MG63 (cell line): ENCODE measurements at places on chromosomes 16 and 17.
A peak's percentile ranks its signal among the peaks of the same experiment; 100 is the strongest.

DNA sequence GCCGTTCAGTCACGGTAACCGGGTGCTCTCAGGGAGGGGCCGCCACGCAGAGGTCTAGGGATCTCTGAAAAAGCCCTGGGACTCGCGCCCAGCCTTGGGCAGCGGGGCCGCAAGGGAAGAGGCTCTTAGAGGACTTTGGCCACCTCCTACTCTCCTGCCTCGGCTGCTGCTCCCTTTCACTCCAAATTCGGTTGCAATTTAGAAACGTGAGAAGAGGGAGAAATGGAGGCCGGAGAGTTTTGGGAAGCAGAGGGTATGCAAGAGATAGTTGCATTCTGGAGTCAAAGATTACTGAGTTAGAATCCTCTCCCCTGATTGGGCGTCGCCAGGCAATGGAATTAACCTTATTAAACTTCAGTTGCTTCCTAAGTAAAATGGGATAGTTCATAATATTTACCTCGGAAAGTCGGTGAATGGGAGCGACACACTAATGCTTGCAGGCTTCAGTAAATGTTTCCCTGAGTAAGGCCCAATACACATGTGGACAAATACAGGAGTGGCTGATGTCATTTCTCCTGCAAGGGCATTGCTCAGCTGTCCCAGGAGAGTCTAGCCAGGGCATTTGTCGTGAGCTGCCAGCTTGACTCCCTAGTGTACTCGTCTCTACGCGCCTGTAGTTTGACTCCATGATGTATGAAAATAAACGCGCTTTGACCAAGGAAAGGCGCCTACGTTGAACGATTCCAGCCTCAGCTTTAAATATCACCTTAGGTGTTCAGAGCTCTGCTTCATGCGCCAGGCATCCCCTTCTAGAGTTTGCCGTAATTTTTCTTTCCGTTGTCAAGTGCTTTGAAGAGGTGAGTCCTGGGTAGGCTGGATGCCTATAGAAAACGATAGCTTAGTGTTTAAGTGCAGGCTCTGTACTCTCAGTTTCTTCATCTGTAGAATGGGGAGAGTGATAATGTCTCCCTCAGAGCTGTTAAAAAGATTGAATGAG, 667 bp downstream of the OGFOD1 start:
- peak; percentile 67 for DNase-seq

- peak; percentile 96 for DNase-seq
Measured at GRCh38 chr16:3945751-3946603, 65.5 kb upstream of the CREBBP start.

DNA sequence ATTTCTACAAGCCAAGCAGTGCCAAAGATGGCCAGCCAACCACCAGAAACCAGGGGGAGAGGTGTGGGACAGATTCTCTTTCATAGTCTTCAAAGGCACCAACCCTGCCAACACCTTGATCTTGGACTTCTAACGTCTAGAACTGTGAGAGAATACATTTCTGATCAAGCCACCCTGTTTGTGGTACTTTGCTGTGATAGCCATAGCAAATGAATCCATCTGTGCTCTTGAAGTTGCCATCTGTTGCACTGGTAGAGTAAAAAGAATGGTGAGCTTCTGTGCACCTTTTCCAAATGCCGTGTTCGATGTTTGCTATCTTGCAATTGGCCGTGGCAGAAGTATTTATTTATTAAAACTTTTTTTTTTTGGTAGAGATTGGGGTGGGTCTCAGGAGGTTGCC, 16.7 kb upstream of the ADGRG1 start:
- no peak for DNase-seq

- DNase-seq: no peak
Measured at GRCh38 chr17:73551759-73552158, 92.5 kb downstream of the SDK2 start.

DNA sequence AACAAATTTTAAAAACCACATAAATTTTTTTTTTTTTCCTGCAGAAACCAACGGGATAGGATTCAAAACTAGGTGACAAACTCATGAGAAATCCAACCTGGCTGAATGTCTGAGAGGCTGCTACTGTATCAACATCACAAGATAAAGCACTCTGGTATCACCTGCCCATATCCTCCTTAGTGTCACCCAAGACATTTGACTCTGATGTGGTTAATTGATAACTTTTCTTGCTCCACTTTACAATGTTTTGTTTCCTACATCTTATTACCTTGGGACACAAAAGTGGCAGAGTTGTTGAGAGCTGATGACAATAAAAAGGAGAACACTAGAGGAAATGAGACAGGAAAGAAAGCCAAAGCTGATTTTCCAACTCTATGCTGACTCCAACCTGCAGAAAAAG, 4.0 kb upstream of the FBXL20 start:
- no peak for DNase-seq

DNA sequence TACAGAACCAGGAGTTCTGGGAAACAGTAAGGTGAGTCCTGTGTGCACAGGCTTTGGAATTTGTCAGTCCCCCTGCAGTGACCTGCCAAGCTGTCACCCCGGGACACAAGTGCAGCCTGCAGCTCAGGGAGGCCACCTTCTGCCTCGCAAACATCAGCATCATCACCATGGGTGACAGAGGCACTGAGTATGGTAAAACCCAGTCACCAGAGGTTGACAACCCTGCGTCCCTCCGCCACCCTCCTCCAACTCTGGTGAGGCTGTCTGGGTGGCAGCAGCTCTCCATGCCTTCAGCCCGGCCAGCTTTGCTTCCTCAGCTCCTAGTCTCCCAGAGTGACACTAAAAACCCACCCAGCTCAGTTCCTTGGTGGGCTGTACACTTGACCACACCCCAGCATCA, 221.0 kb downstream of the CPPED1 start:
- DNase-seq: no peak

GRCh38 chr16:24525970-24526559, 13.3 kb upstream of the RBBP6 start:
- peak; percentile 80 for DNase-seq

DNA sequence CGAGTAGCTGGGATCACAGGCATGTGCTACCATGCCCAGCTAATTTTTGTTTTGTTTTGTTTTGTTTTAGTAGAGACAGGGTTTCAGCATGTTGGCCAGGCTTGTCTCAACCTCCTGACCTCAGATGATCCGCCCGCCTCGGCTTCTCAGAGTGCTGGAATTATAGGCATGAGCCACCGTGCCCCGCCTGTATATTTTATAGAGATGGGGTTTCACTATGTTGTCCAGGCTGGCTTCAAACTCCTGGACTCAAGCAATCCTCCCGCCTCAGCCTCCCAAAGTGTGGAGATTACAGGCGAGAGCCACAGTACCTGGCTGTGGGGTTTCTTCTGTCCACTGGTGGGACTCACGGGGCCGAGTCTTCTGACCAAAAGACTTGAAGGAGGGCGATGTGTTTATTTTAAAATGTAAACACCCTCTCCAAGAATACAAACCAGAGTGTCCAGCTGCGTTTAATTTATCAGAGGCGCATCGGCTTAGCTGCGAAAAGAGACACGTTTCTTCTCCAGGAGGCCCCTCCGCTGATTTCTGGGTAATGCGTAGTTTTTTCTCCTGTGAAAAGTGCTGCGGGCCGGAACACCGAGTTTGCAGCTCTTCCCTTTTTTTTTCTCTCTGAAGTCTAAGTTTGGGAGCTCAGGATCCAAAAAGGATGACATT, 86.9 kb upstream of the CIBAR2 start:
- DNase-seq: no peak

DNA sequence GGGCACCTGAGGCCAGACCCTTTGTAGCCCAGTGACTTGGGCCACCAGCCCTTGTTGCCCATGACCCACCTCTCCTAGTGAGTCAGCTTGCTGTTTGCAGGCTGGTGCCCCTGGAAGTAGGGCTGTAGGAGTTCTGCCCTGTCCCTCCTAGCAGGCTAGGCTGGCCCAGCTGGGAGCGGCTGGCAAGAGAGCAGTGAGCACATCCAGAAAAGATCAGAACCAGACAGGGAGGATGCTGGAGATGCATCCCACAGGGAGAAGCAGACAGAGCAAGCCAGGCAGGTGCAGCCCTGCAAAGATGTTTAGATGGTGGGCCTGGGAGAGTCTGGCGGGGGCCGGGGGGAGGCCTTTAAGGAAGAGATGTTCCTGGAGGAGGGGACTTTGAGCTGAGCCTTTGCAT, 2.4 kb downstream of the SLC5A10 start:
- DNase-seq: no peak

DNA sequence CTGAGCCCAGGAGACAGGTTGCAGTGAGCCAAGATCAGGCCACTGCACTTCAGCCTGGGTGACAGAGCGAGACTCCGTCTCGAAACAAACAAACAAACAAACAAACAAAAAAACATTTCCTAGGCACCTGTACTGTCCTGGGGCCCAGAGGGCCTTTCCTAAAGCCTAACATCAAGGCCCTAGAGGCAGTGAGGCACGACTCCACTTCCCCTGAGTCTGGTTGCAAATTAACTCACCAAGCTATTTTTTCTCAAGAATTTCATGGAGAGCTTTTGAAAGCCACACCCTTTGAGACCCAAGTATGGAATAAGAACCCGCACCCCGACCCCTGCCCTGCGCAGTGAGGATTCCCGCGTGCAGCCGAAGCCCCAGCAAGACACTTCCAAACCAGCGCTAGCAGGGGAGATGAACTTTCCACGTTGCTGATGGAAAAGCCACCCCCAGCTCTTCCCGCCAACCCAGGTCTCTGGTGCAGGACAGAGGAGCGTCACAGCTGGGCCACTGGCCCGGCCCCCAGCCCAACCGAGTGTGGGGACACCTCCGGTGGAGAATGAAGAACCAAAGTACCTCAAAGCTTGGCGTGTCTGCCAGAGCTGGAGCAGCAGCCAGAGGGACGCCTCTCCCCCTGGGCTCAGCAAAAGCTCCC, 1.2 kb downstream of the CHST5 start:
- DNase-seq: no peak

DNA sequence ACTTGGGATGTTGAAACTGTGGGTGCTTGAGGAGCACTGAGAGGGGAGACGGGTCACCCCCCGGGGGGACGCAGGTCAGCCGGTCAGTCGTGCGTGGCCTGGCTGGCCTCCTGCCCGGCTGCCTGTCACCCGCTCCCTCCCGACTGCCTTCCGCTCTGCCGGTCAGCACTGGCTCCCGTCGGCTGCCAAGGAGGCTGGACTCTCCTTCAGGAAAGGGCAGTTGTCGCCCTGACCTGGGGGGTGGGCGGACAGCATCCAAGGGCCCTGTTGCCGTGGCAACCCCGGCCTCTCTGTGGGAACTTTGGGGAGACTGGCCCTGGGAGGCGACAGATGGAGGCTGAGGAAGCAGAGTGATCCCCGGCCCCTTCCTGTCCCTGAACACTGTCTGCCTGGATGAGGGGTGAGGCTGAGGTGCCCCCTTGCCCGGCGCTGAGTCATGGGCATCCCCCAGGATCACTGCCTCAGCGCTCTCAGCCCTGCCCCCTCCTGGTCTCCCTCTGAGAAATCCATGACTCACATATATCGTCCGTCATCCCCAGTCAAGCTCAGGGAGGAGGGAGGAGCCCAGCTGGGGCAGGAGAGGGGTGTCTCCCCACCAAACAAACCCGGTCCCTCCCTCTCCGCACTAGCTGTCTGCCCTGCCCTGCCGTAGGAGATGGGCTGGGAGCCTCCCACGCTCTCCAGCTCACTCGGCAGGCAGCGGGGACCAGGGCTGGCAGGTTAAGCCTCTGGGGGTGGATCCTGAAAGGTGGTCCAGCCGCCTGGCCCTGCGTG, at the start of gene ADGRG1:
TSS of gene ADGRG1 (plus strand) at position 623 of the 774 bp plus-strand sequence. CDS start 21,658 bp downstream, outside the sequence.
- DNase-seq: peak; percentile 99

DNA sequence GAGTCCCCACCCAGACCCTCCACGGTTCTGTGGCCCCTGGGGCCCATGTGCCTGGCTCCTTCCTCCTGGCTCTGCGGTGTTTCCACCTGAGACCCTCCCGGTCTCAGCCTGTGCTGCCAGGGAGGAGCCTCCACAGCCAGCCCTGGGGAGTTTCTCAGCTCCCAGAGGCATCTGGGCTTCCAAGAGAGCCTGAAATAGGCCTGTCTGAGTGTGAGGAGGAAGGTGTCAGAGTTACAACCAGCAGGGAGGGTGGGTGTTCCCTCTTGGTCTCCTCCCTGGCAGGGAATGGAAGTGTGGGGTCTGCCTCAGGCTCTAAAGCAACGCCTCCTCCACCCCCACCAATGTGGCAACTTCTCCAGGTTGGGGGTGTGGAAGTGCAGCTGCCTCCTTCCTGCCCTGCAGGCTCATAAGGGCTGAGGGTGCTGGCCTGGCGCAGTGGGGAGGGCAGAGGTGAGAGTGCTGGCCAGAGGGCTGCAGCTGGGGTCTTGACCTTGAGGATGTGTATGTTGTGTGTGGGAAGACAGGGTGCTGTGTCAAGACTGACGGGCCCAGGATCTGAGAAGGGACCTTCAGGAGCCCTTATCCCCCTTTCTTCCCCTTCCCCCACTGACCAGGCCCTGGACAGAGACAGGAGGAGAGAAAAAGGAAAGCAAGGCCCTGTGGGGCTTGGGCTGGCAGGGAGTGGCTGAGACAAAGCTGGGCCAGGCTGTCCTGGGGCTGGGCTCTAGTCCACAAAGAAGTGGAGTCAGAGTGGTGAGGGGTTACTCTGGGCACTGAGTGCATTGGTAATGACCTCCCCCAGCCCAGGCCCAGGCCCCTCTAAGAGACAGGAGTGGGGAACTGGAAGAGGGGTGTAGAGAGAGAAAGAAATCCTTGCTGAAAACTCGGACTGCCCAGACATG, 2.4 kb downstream of the CYGB start:
- DNase-seq: no peak

GRCh38 chr16:73058221-73058615, 10.3 kb upstream of the ZFHX3 start:
- peak; percentile 32 for DNase-seq

DNA sequence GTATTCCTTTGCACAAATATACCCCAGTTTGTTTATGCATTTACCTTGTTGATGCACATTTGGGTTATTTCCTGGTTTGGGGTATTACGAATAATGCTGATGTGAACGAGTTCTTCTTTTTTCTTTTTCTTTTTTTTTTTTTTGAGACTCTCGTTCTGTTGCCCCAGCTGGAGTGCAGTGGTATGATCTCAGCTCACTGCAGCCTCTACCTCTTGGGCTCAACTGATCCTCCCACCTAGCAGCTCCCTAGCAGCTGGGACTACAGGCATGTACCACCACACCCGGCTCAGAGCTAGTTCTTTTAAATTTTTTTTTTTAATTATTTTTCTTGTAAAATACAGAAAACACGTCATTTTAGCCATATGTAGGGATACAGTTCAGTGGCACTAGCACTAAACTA, 14.1 kb downstream of the RAB40C start:
- no peak for DNase-seq

DNA sequence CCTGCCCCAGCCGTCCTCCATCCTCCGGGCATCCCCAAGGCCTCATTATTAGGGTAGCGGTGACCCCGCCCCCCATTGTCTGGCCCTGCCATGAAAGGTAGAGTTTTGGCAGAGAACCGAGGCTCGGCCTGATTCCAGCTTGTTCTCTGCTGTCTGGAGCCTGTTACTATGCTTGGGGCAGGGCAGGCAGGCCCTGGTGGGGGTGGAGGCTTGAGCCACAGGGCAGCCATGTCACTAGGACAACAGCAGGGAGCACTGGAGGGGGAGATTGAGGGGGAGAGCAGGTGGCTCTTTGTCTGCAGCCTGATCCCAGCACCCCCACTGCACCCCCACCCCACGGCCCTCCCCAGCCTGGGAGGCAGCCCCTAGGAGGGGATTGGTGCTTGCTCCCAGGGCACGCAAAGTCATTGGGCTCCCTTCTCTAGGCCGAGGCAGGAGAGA, 15.4 kb downstream of the RHBDL3 start:
- DNase-seq: no peak
